Fibroblast of skin of back (primary cell): ENCODE measurements at places on chromosomes 3 and 15.

GRCh38 chr3:134823679-134824078 lies 28.6 kb downstream of the EPHB1 start:
- no peak for DNase-seq

GRCh38 chr3:140756240-140757016 lies 78.6 kb downstream of the TRIM42 start:
- no peak for DNase-seq

GRCh38 chr3:39385456-39386090 lies 2.4 kb downstream of the SLC25A38 start:
- DNase-seq: no peak

GRCh38 chr3:36065321-36065720 lies 315.0 kb upstream of the STAC start:
- DNase-seq: no peak
